ENCODE measurements at places on chromosomes 3 and 15.

DNA sequence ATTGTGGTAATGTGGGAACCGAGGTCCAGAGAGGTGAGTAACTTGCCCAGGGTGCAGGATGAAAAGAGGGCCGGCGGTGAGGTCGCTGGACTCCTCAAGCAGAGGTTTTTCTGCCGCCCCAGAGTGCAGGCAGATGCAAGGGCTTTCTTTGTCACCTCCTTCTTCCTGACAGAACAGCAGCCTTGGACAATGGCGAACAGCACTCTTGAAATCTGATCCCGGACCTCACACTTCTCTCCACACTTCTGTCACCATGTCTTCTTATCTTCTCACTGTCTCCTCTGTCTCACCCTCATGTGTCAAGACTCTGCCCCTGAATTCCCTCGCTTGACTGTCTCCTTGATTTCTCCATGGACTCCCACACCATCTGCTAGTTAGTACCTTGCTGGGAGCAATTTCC, 15.4 kb upstream of the VPS8 start:
- no peak for DNase-seq

DNA sequence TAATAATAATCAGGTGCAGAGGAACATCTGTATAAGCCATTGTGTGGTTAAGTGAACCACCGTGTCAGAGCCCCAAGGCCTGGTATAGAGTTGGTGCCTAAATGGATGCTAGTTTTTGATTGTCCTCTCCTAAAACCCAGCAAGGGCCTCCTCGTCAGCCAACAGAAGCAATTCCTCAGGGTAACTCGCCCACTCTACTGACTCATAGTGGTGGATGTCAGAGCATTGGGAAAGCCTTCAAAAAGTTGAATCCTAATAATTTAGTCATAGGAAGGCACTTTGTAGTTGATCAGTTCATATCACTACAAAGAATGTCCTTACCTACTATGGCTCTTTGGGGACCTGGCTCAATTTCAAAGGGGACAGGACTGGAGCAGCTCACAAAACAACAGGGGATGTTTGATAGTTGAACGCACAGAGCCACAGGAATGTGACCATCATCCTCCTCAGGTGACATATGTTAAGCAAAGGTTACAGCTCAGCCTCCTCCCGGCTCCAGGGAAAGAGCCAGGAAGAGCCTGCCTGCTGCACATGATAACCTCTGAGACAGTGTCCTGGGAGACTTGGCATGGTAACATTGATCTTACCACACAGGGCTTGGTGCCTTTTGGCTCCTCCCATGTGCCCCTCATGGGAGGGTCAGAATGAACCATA, 338.7 kb downstream of the CLSTN2 start:
- no peak for DNase-seq

DNA sequence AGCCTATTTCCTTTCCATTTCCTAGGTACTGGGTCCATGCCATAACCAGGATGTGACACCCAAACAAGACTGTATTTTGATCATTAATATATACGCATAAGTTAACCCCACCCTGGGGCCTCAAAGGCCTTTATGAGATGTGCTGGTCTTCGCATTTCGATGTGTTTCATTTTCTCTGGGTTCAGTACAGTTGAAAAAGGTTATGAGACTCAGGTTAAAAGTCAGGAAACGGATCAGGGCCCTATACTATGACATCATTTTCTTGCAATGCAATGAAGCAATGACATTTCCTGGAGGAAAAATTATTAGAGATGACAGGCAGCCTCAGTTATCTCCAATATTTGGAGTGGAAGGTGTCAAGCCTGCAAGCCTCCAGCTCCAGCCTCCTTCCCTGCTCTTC, 31.7 kb downstream of the TMEM212 start:
- DNase-seq: no peak

- no peak for DNase-seq
Measured at GRCh38 chr3:101870138-101870537, 20.8 kb downstream of the NFKBIZ start.

- no peak for DNase-seq
Measured at GRCh38 chr3:112789787-112790186, 56.9 kb downstream of the CD200R1L start.
